ENCODE measurements at places on chromosomes 12 and 14. TPM values are rescaled to one million over a fixed set of nuclear protein-coding genes. Genes with fewer than 3 reads are reported as not detected.

GRCh38 chr12:116323406-116324386 lies 46.2 kb upstream of the MED13L start:
- no peak for DNase-seq

DNA sequence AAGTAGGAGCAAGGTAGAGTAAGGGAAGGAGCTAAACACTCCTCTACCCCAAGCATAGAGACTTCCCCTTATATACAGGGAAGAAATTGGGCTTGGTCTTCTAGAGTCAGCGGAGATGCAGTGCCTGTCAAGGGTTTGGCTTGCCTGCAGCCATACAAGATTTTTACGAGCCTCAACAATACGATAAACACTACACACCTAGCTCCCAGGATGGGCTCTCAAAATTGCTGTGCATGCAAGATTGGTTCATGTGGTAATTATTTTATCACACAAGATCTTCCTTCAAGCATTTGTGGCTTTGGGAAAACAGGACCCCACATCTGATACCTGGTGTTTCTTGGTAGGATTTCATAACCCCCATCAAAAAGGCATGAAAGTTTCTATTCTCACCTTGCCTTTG lies at the start of gene KRT1:
Gene KRT1, minus strand, starts transcription at position 45 of the 400 bp plus-strand sequence. CDS start 59 bp downstream, outside the sequence.
- no peak for DNase-seq

GRCh38 chr14:36243183-36243582 lies 66.7 kb upstream of the PTCSC3 start:
- DNase-seq: no peak

DNA sequence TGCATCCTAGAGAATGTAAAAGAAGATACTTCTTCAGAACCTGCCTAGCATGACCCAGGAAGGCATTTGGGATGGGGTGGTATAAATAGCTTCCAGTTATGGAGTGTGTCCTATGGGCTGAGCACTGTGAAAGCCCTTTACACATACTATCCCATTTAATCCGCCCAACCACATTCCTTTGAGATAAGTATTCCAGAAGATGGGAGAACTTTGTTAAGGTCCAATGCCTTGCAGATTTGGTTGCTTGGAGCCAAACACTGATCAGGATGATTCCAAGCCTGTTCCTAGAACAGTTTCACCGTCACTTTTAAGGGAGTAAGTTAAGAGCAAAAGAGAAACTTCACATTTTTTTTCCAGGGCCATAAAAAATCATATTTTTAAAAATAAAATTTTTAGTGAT lies 82.5 kb upstream of the CLMN start:
- no peak for DNase-seq

- no peak for DNase-seq
Measured at GRCh38 chr14:92493492-92493891, 20.1 kb upstream of the RIN3 start.

DNA sequence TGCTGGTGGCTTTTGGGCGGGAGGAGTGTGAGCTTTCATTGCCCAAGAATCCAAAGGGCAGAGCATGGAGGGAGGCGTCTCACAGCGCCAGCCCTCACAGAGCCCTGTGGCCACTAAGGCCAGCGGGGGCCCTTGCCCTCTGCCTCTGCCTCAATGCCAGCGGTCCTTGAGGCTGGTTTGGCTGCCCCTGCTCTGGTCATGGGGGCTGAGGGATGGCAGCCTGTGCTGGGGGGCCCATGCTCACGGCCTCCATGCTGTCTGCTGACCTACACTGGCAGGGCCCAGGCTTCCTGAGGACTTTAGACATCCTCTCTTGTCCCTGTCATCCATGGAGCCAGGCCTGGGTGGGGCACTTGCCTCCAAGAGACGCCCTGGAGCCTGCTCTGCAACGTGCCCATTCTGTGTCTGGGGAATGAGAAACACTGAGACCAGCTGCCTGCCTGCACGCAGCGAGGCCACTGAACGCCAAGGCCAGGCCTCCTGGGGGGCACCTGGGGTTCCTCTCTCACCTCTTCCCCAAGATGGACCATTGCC lies 143.4 kb downstream of the KIF26A start:
- no peak for DNase-seq

GRCh38 chr12:79665212-79665887 lies 25.4 kb downstream of the PAWR start:
- no peak for DNase-seq

DNA sequence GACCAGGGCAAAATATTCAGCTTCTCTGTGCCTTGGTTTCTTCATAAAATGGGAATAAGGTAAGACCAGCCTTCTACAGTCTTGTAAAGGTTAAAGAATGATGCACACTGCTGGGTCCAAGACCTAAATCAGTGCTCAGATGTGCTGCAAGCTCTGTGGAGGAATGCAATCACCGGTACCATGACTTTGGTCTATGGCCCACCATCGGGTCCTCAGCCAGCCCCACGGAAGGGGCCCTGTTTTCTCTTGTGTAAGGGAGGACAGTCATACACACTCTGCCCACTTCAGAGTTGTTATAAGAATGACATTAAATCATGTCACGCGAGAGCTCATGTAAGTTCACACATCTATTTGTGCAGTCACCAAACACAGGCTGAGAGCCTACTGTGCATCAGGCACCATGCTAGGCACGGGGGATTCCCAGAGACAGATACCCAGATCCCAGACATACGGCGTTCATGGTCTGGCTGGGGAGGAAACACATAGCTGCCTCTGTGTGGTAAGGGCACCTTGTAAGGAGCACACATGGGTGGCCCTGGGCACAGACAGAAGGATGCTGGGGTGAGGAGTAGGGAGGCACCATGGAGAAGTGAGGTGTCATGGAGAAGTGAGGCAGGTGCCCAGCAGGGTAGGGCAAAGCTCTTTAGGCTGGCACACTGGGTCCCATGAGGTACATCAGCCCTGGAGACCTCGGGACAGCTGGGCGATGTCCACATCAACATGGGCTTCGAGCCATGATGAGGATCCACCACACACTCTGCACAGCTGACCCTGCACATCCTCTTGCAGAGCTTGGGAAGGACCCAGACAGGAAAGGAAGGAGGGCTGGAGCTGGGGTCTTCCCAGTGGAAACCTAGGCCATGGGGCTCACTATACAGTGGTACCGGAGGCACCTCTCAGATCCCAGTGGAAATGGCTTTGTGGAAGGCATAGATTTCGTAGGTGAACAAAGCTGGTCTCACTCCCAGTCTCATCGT lies 190.4 kb upstream of the DIO3 start:
- DNase-seq: no peak

The KRT77 gene
- total RNA-seq: not detected

The LRIG3 gene
- 29.3 TPM for total RNA-seq

The TM9SF1 gene
- 163 TPM for total RNA-seq

Measured in GM23248 (cell line).